ENCODE measurements at places on chromosomes 1 and 21. TPM values are rescaled to one million over a fixed set of nuclear protein-coding genes. Genes with fewer than 3 reads are reported as not detected.

CLIC4 gene
- 392 TPM for total RNA-seq

DNA sequence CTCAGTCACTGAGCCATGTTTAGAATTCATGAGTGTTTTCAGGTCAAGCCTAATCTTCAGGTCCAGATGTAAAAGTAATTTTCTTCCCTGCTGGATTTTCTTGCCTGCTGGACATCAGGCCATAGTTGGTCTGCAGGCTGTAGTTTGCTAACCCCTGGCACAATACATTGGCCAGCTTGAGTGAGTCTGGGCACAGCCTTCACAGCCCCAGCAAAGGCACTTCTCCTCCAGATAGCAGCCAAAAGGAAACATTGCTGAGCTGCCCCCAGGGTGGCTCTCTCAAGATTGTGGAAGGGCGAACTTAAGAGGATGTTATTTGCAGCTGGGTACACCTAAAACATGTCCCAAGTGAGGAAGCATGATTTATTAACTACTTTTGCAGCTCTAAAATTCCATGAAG lies 126.8 kb downstream of the PIK3R3 start:
- no peak for DNase-seq

DNA sequence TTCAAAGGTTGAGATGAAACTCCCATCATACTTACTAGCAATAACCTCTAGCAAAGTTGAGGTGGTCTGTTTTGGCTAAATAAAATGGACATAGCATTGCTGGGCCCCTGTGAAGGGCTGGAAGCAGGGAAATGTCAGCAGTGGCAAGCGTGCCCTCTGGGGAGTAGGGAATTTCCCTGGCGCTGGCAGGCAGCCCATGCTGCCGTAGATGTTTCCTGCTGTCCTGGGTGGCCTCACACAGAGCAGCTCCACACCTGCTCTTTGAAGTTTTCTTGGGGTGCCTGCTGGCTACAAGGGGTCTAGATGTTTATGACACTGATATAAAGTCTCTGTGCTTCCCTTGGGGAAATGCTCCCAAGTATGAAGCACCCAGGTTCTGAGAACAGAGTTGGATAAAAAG lies 30.2 kb downstream of the ADARB1 start:
- DNase-seq = no peak

SKI gene
- 3.9 TPM for total RNA-seq

DNA sequence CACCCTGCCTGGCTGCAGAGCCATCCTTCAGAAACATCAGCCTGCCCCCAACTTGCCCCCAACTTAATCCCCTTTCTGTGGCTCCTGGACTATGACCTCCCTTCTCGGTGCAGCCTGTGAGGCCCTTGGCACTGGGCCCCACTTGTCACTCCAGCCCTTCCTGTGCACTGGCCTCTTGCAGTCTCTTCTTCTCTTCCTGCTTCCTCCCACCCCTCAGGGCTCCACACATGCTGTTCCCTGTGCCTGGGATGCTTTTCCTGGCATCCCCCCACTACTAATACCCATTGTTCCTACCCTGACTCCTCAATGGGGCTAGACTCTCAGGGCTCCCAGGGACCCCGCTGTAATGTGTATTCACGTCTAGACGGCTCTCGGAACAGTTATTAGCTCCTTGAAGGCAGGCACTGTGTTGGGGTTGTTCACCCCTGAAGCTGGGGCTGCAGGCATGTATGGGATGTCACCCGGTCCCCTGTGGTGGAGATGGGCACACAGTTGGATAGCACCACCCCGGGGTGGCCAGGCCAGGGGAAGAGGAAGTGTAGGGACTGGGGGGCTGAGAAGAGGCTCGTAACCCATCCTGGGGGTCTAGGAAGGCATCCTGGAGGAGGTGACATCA lies 4.5 kb downstream of the LDLRAD1 start:
- DNase-seq = no peak

- peak; percentile 25 for DNase-seq
Measured at GRCh38 chr1:244205171-244205570, 154.1 kb downstream of the ZBTB18 start.

DNA sequence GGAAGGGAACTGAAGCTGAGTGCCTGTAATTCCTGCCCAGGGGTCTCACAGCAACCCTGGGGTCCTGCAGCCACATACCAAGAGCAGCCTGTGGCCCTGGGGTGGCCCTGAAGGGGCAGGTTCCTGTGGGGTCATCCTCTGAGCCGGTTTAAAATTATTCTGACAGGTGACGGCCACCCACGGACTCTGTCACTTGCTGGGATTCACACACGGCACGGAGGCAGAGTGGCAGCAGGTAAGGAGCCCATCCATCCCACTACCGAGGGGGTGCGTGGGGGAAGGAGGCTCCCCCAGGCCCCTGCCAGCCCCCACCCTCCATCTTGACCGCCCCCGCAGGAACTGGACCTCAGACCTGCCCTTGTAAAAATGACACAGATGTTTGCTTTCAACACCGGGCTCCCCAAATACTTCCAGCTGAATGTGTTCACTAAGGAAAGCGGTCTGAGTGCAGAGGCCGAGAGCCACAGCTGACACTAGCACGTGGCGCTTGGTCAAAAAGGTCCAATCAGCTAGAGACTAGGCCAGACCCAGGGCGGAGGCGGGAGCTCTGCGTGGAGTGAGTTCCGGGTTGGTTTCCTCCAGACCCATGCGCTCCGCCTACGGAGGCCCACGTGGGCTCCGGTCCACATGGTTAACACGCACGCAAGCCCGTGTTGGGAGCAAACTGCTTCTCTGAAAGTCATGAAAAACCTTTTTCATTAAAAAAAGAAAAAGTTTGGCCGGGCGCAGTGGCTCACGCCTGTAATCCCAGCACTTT lies 10.0 kb downstream of the YBEY start:
- peak; percentile 32 for DNase-seq

GRCh38 chr1:13701271-13701640 lies 1.3 kb downstream of the PRDM2 start:
- no peak for DNase-seq

MTMR11 gene
- 1.7 TPM for total RNA-seq

- no peak for DNase-seq
Measured at GRCh38 chr1:177864538-177865305, 105.1 kb downstream of the SEC16B start.

DNA sequence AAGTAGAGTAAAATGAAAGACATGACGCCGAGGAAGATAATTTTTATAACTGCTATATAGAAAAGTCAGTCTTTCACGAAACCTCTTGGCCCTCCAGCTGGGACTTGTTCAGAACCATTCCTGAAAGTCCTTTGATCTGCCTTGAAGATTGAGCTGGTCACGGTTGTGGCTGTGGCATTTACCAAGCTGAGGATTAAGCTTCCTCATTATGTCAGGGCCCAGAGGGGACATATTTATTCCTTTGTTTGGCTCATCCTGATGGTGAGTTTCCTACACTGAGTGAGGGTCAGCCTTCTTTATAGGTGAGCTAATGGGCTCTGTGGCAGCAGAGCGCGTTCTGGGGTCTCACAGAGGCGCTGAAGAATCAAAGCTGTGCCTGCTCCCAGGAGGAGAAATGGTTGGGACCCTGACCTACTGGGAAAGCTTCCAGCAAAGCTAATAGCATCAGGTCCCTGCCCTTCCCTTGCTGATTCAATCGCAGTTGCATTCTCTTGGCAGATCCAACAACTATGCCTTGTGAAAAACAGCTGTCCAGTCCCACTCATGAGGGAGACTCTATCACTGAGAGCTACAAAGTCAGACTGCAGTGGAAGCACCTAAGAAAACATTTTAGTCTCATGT lies 43.2 kb upstream of the PBX1 start:
- no peak for DNase-seq

GRCh38 chr1:159664247-159664646 lies 50.1 kb downstream of the CRP start:
- DNase-seq = no peak

DNA sequence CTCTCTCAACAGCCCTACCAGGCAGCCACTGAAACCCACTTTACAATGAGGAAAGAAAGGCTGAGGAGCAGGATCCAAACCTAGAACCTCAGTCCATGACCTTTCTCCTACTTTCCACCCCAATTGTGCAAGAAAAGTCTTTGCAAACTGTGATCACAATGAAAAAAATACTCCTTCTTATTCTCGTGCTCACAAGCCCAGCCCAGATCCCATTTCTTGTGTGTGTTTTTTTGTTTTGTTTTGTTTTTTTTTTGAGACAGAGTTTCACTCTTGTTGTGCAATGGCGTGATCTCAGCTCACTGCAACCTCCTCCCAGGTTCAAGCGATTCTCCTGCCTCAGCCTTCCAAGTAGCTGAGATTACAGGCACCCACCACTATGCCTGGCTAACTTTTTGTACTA lies 97.7 kb downstream of the CRYAA start:
- DNase-seq = no peak

Measured in IMR-90 (cell line).